ENCODE measurements at places on chromosomes 6 and 20.
A peak's percentile ranks its signal among the peaks of the same experiment; 100 is the strongest.

DNA sequence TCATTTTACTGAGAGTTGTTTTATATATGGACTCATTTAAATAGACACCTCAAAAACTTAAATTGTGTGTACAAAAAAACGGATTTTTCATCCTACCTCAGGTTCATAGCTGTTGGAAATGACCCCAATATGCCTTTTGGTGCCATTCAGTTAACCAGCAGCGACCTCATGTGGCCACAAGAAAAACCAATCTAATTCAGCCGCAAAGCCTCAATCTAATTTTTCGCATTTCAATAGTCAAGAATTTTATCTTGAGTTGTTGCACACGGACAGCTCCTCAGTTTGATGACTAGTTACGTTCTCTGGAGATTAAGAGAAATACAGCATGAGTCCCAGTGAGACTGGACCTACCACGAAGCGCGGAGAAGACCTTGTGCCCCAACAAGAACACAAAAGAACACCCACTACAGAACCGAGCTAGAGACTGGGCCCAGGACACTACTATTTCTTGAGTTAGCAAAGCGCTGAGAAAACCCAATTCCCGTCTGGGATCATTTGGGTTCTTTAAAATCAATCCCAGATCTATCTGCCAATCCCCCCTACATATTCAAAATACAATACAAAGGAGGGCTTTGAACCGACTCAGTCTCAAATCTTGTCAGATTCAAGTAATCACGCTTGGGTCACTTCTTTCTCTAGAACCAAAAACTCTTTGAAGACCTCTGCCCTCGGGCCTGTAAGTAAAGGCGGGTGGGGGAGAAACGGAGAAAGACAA, 1.1 kb downstream of the TCP11 start:
- DNase-seq: peak; percentile 56

- peak; percentile 46 for DNase-seq
These were observed 17.4 kb downstream of the MYLK4 start for GRCh38 chr6:2733324-2733723.

- DNase-seq: peak; percentile 8
These were observed 2.9 kb downstream of the SPAG4 start for GRCh38 chr20:35618263-35619131.

- no peak for DNase-seq
These were observed 266.9 kb downstream of the UST start for GRCh38 chr6:149013586-149014344.

DNA sequence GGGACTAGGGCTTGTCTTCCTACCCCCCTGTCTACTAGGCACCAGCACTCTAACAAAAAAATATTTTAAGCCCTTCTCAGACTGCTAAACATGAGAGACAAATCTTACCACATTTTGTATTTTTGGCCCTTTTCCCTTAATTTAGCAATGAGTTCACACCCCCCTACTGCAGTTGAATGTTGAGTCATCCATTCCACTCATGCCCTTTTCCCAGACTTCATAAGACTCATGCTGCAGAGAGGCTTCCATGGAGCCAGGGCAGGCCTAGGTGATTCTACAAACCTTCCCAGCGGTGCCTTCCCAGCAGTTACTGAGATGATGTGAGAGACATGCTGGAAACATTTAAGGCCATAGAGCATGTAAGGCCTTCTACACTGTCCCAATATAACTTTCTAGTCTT, 53.9 kb downstream of the PXDC1 start:
- DNase-seq: peak; percentile 97

DNA sequence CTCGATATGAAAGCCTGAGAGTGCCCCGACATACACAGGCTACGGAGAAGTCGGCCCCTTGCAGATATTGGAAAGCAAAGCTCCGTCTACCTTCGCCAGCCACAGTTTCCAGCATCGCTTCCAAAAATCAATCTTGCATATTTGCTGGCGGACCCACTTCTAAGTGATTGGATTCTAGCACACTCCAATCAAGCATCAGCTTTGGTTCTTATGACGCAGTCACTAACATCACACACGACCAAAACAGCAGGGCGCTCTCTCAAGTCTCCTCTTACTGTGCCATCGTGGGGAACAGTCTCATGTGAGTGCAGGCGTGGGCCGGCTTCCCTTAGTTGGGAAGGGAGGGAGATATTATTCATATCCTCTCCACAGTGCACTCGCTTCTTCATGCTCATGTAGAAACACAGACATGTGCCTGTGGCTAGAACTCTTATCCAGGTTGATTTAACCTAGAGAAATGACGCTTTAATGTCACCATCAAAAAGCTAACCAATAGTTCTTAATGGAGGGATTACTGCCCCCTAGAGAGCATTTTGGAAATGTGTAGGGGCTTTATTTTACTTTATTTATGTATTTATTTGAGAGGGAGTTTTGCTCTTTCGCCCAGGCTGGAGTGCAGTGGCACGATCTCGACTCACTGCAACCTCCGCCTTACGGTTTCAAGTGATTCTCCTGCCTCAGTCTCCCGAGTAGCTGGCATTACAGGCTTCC, 229.8 kb downstream of the SOD2 start:
- DNase-seq: no peak

DNA sequence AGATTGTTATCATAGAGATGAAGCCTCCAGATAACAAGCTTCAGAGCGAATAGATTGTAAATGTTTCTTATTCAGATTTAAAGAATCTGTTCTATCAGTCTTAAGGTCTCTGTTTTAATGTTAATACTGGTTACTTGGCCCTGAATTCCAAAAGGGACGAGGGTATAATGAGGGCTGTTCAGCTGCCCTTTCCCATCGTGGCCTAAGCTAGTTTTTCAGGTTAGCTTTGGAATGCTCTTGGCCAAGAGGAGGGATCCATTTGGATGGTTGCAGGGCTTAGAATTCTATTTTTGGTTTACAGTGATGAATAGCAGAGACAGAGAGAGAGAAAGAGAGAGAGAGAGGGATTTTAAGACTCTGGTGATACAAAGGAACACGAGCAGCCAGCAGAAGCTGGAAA, 62.8 kb upstream of the UFL1 start:
- no peak for DNase-seq

GRCh38 chr20:59378966-59379365, 78.6 kb downstream of the EDN3 start:
- no peak for DNase-seq

GRCh38 chr6:3428247-3428646, 28.6 kb downstream of the SLC22A23 start:
- no peak for DNase-seq

DNA sequence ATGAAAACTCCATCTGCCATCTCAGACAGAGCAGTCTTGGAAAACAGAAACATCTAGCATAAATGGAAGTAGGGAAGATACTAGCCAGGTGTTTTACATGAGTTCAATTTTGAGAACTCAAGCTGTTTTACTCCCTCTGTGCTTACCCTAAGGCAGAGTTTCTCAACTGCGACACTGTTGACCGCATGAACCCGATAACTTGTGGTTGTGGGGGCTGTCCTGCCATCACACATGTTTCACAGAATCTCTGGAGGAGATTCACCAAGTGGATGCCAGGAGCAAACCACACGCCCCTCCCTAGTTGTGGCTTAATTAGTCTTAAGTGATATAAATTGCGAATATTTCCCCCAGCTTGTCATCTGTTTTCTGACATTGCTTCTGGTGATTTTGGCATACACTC, 2.3 kb upstream of the SERPINB6 start:
- DNase-seq: no peak

DNA sequence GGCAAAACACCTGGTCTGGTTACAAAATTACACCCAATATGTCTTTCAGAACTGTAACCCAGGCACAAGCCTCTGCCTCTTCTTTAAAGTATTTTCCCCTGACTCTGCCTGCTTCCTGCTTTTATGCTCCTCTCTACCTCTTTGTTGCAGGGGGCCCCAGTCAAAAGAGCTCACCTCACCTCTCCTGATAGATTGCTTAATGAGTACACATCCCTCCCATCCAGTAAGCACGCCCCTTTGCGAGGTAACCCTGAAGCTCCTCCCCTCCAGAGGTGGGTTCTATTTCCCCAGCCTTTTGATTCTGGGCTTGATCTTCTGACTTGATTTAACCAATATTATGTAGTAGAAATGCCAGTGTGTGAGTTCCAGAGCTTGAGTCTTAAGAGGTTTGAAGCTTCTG, 56.6 kb upstream of the EYA2 start:
- no peak for DNase-seq

Measured in astrocyte (in vitro differentiated cells and primary cell).